Myocyte (in vitro differentiated cells): ENCODE measurements at places on chromosomes 12 and 14.

DNA sequence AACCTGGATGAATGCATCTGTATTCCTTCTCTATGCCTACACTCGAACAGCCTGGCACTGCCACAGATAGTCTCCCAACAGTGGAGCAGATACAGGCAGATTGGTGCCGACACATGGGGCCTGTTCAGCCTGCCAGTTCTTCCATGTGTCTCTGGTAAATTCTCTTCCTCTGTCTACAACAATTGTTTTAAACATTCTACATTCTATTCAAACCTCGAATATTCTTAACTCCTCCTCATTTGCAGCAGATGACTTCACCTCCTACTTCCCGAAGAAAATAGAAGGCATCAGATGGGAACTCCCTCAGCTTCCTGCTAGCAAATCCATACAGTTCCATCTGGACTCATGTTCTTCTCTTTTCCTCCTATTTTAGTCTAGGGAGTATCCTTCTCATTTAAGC lies 43.1 kb upstream of the OTOGL start:
- no peak for DNase-seq

- DNase-seq = peak; percentile 76
Measured at GRCh38 chr14:50501642-50502041, 30.7 kb downstream of the MAP4K5 start.

- DNase-seq = no peak
Measured at GRCh38 chr14:38168416-38168815, 39.3 kb upstream of the SSTR1 start.

- peak; percentile 26 for DNase-seq
Measured at GRCh38 chr14:77375973-77376770, 722 bp downstream of the TMED8 start.

GRCh38 chr14:75854111-75854799 lies 127.5 kb downstream of the TGFB3 start:
- DNase-seq = no peak

GRCh38 chr12:131598717-131599116 lies 112.2 kb upstream of the SFSWAP start:
- DNase-seq = no peak

DNA sequence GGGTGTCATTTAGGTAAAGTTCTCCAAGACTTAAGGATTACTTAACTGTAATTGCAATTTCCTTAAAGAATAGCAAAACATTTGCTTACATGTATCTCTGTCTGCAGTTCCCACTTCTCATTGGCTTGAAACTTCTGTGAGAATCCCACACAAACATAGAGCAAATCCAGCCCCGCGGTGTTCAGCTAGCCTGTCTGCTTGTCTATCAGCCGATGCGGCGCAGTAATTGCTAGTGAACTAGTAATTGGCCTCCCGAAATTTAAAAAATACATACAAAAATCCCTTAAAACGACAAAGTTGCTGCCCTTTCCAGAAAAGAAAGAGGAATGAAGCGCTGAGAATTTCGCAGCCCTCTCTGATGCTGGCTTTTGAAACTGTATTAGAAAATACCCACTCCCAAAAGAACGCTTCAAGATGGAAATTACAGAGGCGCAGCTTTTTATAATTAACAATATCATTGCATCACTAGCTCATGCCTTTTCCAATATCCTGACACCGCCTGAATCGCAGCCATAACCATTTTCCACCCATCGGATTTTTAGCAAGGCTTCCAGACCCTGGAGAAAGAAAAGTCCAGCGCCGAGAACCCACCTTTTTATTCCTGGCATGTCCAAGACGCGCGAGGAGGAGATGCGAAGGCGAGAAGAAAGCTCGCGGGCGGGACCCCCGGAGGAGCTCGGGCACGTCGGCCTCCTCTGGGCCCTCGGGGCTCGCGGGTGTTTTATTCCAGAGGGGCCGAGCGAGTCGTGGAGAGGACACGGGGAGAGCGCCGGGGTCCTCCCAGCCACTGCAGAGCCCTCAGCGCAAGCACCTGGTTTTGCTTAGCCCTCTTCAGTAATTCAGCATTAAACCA lies 646 bp downstream of the FBLN5 start:
- DNase-seq = peak; percentile 33

GRCh38 chr14:63212776-63213500 lies 8.7 kb downstream of the RHOJ start:
- DNase-seq = no peak

DNA sequence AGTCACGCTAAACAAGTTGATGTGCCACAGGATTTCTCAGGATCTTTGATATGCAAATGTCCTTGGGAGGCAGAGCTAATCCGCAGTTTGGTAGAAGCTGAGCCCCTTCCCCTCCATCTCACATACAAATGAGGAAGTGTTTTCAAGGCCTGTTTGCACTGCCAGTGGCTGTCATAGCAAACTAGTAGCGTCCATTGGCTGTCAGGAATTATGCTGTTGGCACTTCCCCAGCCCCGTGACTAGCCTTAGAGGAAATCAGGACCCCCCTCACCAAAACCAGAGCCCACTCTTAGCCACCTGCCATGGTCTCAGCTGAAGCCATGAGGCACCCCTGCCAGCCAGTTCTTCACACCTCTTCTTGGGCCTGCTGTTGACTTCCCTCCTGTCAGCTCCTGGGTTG lies 253.9 kb downstream of the CACNA1C start:
- no peak for DNase-seq

- peak; percentile 83 for DNase-seq
Measured at GRCh38 chr14:76904100-76904739, 78.0 kb downstream of the LRRC74A start.

DNA sequence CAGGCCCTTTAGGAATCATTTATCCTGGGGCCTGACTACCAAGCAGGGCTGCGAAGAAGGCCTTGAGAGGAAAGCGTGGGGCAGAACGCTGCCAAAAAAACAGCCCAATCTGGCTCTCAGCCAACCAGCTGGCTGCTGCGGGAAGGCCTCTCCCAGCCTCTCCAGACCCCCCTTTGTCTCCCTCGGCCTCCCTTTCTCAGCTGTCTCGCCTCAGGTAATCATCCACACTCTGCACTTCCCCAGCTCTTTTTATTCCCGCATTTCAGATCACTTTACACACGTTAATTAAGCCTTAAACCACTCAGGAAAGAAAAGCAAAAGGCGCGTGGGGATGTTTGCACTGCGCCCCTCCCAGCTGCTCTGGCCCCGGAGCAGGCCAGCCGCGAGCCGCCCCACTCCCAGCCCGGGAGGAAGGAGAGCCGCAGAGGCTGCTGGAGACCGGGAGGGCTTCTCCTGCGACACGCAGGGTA lies 208.2 kb upstream of the FOXN3 start:
- DNase-seq = peak; percentile 2

GRCh38 chr12:92930421-92930820 lies 1.3 kb upstream of the EEA1 start:
- no peak for DNase-seq

DNA sequence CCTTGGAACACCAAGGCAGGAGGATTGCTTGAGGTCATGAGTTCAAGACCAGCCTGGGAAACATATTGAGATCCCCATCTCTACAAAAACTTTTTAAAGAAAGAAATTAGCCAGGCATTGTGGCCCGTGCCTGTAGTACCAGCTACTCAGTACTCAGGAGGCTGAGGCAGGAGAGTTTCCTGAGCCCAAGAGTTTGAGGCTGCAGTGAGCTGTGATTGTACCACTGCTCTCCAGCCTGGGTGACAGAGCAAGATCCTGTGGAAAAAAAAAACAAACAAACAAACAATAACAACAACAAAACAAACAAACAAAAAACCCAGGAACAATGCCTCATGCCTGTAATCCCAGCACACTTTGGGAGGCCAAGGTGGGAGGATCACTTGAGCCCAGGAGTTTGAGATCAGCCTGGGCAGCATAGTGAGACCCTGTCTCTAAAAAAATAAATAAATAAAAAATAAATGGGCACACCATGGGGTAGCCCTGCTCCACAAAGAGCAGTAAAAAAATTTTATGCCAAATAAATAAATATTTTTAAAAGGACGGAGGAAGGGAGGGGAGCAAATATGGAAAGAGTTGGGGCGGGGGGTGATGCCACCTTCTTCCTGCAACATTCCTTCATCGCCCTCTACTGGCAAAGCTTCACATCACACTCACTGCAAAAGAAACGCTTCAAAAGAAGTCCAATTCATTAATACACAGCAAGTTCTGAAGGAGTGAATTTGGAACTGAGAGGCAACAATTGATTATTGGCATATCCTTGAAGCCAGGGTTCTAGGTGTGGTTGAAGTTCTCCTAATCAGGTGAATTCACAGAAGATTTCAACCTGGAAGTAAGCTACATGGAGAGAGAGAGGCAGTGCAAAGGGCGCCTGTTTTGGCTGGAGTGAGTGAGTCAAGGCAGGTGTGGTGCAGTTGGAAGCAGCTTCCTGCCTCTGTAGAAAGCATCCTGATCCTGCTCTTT lies 8.8 kb upstream of the GNPTAB start:
- DNase-seq = peak; percentile 74

GRCh38 chr12:12366701-12367481 lies 10.0 kb downstream of the BORCS5 start:
- no peak for DNase-seq

- peak; percentile 21 for DNase-seq
Measured at GRCh38 chr12:112130441-112130998, 5.2 kb downstream of the TRAFD1 start.

DNA sequence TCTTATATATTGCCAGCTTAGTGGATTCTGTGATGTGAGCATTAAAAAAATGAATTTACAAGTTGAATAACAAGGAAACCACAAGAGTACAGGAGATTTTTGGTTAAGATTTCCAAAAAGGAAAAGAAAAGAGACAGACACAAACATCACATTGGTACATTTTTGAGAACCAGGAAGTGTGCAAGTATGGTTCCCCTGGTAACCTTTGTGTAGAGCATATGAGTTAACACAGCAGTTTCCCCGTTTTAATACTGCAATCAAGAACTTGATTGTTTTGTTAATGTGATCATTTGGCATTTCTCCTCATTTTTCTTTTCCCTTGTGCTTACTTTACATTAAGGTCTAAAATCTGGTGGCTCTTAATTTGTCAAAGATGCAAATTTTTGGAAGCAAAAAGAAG lies 490.4 kb upstream of the ATP2B1 start:
- DNase-seq = peak; percentile 6

DNA sequence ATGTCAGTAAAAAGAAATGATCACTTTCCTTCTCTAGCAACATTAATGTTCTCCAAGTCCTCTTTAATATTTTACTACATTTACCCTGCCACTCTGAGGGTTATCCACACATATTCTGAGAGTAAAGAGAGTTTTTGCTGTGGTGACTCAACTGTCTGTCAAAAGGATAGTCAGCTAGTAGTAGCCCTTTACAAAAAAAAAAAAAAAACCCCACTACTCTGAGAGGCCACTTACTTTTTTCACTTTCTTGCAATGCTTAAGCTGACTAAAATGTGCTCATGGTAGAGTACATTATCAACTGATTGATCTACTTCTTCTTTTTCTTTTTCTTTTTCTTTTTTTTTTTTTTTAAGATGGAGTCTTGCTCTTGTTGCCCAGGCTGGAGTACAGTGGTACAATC lies 27.6 kb upstream of the PPM1A start:
- no peak for DNase-seq

GRCh38 chr12:2212971-2213869 lies 160.4 kb downstream of the CACNA1C start:
- no peak for DNase-seq

DNA sequence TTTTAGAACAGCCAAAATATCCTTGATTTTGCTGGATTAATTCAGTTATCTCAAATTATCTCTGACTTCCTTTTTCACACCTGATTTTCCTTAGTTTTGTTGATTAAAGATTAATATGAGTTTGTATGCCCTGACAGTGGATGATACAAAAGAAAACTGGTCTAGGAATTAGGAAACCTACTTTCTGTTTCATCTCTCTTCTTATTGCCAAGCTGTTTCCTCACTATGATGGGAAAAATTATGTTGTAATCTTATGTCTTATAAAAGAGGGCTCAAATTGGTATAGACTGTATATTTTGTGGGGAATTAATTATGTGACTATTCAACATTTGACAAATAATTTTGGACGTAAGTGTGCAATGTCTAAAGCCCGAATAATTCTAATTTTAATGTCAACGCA lies 271.6 kb downstream of the FBXL14 start:
- DNase-seq = no peak

GRCh38 chr12:109952160-109952858 lies 43.9 kb downstream of the GIT2 start:
- no peak for DNase-seq

GRCh38 chr12:66403746-66404145 lies 101.5 kb downstream of the HELB start:
- DNase-seq = no peak

- DNase-seq = no peak
Measured at GRCh38 chr14:68368850-68369249, 424.0 kb downstream of the ZFP36L1 start.

DNA sequence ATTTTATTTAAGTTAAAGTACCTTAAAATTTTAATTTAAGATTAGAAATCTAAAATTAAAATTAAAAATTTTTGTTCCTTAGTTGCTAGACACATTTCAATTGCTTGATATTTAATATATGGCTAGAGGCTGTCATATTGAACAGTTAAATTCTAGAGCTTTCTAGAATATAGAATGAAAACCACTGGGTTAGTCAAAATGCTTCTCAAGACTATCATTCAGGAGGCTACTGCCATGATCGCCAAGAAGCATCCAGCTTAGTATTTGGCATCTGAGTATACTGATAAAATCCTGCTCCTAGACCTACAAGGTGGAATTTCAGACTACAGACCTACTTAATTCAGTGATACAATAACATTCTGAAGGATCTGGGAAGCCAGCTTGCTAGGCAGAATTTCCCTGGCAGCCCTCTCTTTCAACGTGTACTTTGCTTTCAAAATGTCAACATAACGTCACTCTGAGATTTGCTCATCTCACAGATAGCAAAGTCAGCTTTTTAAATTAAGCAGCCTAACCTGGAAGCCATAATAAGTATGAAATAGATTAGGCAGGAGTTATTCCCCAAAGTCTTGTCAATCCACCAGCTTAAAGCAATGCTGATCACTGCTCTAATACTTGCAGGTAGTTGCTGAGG lies 525.8 kb downstream of the FSCB start:
- no peak for DNase-seq
